ENCODE measurements at places on chromosomes 2 and 18.

DNA sequence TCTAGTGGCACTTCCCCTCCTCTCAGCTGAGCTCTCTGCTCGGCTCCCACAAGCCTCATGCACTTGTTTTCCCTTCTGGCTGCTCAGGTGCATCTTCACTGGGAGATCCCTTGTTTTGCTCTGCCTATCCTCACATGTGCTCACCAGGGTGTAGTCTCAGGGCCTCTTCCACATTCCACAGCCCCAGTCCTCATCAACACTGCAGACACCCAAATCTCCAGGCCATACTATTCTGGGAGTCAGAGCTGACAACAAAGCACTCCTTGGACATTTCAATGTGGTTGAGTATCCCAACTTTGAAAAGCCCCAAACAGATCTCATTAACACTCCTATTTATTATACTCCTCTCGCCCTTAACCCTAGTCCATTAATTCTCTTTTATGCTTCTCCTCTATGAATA is 71.3 kb downstream of the CCDC93 start:
- no peak for DNase-seq

DNA sequence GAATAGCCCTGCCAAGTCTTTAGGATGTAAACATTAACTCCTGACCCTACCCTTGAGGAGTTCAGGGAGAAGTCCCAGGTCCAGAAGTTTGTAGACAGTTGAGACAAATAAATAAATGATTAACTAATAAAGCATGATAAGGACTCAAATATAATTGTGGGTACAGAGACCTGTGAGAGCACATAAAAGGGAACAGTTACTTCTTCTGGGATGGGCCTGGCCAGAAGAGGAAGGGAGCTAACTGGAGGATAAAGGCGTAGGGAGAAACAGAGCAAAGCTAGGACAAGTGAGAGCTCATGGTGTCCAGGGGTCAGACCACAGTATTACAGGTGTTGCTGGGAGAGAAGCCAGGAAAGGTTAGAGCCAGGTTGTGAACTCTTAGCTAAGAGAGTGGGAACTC is 3.0 kb downstream of the LCLAT1 start:
- DNase-seq: no peak

DNA sequence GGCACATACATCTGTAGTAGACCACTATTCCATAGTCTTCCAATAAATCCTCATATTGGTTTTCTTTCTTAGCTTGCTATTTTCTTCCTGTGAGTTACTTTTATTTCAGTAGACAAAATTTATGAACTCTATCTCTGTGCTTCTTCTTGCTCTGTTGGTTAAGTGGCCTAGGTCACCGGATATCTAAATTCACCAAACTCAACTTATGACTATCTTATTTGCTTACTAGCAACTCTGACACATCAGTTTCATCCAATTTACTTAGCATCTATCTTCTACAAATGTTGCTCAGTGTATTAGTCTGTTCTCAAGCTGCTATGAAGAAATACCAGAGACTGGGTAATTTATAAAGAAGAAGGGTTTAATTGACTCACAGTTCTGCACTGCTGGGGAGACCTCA is 432.5 kb upstream of the FSIP2 start:
- no peak for DNase-seq

DNA sequence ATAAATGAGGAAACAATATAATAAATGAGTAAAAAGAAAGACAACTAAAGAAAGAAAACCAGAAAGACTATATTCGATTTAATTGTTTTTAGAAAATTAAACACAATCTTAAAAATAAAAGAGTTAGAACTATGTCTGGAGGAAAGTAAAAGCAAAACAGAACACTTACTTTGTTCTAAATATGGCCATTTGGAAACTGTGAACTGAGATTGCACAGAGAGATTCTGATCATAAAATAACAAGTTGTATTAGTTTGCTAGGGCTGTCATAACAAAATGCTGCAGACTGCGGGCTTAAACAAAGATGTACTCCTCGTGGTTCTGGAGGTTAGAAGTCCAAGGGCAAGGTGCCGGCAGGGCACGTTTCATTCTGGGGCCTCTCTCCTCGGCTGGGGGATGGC is 128.1 kb upstream of the AQP4 start:
- DNase-seq: no peak
